WTC11 (cell line): ENCODE measurements at places on chromosomes 4 and X.

DNA sequence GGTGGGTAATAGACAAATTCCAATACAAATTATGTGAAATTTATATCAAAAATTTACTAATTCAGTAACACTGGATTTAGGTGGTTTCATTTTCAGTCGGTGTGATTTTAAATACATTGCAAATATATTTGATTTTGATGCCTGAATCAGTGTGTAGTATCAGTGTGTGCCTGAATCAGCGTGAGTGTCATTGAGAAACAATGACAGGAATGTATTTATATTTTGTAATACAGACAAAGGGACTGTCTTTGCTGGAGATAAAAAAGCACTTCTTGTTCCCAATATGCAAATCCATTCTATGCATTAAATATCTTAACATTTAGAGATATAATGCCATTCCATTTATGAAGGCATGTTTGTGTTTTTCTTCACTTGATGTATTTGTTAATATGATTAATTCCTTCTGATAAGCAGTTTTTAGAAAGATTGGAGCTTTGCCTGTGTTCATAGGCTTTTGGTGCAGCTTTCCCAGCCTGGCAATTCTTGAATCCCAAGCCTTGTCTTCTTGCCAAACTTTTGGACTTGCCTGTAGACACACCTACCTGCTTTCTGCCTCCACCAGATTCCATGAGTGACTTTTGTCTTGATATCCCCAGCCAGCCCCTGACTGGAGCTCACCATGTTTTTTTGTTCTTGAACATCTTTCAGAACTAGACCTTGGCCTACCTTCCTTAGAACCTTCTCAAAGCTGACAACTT lies 243.8 kb downstream of the ADGRL3 start:
- DNase-seq, result no peak

DNA sequence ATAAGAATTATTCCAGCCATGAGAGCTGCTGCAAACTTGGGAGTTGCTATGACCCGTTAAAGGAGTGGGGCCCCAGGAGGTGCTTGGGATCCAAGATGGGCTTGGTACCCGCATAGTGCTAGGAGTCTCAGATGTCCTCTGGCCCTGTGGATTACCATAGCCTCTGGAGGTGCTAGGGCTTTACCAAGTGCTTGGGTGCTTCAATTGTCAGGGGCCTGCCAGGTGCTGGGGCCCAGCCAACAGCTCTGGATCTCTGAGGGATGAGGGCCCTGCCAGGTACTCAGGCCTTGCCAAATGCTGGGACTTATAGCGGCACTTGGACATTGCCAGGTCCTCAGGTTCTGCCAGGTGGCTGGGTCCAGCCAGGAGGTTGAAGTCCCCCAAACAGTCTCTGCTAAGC lies 32.0 kb upstream of the USP51 start:
- DNase-seq, result no peak

- DNase-seq, result no peak
Measured at GRCh38 chr4:13701937-13702446, 74.5 kb upstream of the BOD1L1 start.

DNA sequence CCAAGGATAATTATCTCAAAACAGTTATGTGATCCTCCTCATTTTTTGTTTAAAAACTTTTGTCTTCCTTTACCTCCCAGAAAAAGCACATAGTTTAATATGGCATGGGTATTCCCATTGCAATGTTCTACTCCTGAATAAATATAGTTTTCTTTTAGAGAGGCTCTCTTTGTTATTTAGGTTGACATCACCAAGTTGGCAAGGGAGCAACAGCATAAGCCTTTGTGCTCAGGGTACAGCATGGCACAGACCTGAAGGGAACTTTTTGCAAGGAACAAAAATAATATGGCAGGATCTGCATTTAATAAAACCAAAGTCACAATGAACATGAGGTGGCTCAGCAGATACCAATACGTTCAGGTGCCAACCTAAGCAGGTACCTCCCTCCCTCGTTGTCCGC lies 47.1 kb upstream of the NPY2R start:
- DNase-seq, result no peak

GRCh38 chrX:119706616-119707015 lies 13.6 kb upstream of the SEPTIN6 start:
- DNase-seq, result no peak

- no peak for DNase-seq
Measured at GRCh38 chr4:36115312-36115711, 129.0 kb downstream of the ARAP2 start.

DNA sequence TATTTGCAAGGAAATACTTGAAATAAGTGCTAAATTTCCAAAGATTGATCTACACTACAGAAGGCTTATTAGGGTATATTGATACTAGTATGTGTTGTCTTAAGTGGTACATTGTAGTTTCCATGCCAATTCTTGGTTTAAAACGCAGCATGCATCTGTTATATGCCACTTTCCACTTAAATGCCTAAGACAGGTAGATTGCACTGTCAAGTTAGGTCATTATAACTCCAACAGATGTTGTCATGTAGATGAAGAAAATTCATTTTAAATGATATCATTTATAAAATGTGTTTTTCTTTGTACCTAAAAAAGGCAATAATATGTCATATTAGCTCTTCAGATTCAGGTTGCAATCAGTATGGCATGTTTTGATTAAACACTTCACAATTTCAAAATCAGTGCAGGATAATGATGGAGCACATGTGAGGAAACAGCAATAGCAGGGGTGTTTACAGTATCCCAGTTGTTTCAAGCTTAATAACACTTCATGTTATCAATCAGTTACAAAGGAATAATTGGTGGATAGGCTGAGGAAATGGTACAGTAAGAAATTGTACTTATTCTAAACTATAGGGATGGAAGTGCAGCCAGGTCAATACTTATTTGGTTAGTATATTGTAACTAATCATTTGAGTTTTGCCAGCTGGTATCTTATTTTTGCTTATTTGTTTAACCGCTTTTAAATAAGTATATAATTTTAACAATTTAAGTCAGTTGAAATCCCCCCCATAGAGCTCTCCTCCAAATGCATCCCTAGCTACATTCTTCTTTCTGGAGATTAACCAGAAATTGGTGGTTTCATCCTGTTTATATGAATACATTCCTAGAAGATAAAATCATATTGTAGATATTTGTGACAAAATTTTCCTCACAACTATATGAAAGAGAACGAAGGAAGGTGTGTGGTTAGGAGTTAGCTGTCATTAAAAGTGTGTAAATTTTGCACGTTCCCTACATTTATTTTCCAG lies 454.4 kb upstream of the ATOH1 start:
- no peak for DNase-seq

DNA sequence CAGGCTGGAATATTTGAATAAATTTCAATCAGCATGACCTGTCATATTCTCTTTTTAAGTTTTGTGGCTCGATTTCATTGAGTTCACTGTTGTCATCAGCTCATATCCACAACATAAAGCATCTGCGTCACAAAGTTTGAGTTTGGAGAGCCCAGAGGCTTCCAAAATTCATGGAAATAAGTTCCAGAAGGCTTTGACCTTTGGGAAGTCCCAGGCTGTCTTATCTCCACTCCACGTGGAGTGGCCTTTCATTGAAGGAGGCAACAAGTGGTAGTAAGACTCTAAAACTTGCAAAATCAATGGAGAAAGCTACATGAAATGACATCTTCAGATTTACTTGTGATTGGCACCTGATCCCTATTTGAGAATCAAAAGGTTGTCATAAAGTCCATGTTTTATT lies 54.1 kb upstream of the UNC5C start:
- DNase-seq, result no peak

- no peak for DNase-seq
Measured at GRCh38 chr4:164081801-164082200, 587.3 kb downstream of the TMA16 start.

DNA sequence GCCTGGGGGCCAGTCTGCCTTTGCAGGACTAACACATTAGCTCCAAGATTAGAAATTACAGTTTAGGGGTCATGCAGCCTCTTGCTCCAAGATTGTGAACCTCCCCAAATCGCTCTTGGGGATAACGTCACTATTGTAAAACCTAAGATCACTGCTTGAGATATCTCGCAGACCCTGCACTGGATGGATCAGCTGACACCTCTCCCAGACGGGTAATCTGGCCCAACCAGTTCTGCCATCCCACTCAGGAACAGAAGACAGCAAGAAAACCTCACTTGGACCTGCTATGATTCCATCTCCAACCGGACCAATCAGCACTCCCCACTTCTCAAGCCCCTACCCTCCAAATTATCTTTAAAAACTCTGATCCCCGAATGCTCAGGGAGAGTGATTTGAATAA lies 431.2 kb downstream of the GPM6A start:
- DNase-seq, result no peak

DNA sequence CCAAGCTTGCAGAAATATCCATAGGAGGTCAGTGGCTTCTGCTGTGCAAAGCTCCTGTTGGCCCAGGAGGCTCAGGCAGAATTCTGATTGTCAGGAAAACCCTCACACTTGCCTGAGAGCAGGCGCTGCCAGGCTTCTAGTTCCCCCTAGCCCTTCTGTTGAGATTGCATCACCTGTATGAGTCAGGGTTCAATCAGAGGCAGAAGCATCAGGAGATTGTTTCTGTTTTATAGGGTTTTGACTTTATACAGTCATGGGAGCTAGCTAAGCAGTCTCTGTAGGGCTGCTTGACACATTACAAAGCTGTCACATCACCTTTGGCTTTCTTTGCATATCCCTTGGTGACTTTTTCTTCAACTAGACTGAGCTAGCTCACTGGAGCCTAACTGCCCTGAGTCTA lies 27.8 kb downstream of the DIPK2B start:
- no peak for DNase-seq

- no peak for DNase-seq
Measured at GRCh38 chrX:50168241-50168687, 32.5 kb downstream of the AKAP4 start.

DNA sequence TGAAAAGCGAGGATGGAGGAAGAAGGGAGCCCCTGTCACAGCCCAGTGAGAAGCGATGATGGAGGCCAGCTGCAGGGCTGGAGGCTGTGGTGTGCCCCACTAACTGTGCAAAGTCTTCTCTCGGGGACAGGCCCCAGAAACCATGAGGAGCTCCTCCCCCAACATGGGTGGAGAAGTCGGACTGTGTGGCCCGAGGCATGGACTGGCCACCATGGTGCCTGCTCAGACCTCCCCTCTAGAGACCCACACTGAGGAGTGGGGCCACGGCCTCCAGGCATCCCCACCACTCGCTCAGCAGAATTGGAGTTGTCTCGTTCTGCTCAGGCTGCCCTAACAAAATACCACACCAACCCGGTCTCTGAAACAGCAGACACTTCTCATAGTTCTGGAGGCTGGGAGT lies 12.2 kb upstream of the PDE6B start:
- no peak for DNase-seq

GRCh38 chrX:152902502-152902820 lies 4.6 kb downstream of the ZNF185 start:
- no peak for DNase-seq

GRCh38 chr4:178347111-178347510 lies 904.9 kb upstream of the AGA start:
- no peak for DNase-seq

DNA sequence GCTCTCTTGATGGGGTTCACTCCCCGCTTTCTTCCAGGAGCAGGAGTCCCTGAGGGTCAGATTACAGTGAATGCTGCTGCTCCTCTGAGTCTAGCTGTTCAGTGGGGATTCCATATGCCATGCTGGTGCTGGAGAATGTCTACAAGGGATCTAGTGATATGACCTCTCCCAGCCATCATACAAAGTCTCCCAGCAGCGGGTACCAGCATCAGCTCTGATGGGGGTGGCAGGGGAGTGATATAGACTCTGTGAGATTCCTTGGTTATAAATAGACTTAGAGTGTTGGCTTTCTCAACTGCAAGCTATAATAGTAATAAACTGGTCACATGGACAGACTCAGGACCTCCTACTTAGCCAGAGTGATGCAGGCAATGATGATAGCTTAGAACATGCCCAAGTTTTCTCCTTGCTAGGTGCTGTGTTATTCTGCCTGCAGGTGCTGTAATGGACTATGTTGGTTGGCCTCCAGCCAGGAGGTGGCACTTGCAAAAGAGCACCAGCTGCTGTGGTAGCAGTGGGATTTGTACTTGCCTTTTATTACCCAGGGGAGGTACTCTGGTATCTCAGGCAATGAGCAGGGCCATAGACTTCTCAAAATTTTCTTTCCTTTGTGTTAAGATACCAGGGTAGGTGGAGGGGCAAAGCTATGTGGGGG lies 202.9 kb downstream of the CHIC1 start:
- DNase-seq, result no peak

DNA sequence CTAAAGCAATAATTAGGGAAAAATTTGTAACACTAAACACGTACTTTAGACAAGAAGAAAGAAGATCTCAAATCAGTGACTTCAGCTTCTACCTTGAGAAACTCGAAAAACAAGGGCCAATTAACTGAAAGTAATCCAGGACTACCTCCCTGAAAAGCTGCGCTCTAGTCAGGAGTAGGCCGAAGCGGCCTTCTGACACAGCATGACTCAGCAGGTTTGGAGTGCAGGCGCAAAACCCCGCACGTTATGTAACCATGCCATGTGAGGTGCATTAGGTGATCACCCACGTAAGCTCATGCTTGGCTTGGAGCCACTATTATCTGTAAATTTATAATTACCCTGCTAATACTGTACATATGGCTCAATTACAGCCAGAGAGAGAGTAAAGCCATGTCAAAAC lies 52.8 kb upstream of the CCDC149 start:
- peak; percentile 26 for DNase-seq

DNA sequence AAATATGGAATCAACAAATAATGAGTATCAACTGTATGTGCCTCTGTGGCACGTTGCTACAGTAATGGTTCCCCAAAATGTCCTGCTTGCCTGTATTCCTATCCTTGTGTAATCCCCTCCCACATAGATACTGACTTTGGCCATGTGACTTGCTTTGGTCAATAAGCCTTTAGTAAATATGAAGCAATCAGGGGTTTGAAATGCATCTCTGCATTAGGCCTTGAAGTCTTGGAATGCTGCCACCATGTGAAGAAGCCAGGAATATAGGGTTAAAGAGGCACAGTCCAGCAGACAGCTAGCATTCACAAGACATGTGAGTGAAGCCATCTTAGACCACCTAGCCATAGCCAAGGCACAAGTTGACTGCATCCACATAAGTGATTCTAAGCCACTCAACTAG lies 190.9 kb downstream of the GABRB1 start:
- DNase-seq, result no peak

DNA sequence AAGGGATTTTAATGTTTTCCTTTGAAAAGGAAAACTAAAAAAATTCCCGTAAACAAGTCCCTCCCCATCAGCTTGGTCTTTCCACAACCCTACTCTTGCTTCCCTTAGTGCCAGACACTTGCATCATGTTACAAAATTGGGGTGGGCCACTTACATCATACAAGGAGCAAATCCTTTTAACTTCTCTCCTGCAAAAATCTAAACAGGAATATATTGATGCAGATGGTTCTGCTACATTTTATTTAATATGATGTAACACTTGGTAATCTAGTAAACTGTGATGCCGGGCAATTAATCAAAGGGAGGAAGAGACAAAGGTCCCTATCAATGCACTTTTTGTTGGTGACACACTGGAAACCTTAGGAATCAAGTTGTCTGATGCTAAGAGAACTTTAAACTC lies 125.3 kb downstream of the UBE2K start:
- no peak for DNase-seq

GRCh38 chrX:31658360-31658759 lies 586.5 kb upstream of the FTHL17 start:
- DNase-seq, result no peak

DNA sequence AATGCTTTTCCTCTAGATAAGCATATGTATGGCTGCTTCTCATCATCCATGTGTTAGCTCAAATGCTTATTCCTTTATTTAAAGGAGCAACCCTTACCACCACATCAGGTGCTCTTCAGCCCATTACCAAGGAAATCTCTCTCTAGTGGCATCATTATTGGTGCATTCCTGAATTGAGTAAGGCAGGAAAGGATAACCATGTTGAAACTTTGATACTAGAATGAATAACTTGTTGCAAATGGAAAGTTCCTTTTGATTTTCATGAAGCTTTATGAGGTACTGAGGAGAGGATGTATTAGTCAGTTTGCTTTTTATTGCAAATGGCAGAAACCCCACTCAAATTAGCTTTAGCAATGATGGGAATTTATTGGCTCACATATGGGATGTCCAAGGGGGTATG lies 212.3 kb upstream of the FGF13 start:
- DNase-seq, result no peak
